Stimulated activated CD8-positive, alpha-beta memory T cell treated with anti-CD3 and anti-CD28 coated beads, Interleukin-12 subunit alpha, Interleukin-12 subunit beta, amount 100 ng/mL, for 1 hour (primary cell): ENCODE measurements at places on chromosomes 5 and 9.

- no peak for DNase-seq
Observed at GRCh38 chr5:4405614-4406219, 734.4 kb upstream of the ADAMTS16 start.

DNA sequence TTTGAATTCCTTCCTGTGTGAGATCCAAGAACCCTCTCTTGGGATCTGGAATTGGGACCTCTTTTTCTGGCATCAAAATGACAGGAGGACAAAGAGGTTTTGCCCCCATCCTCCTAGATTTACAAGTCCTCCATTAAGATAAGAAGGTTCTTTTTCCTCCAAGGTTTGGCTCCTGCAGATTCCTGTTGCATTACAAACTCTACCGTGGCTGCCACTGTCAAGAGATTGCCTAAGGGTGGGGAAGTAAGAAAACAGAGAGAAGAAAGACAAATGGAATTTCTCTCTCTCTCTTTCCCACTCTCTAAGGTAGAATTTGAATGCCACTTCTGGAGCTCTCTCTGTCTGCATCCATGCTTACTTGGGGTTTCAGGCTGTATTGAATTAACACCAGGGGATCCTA lies 12.0 kb upstream of the SVEP1 start:
- no peak for DNase-seq

- no peak for DNase-seq
Observed at GRCh38 chr5:139649082-139649991, 1.2 kb downstream of the CXXC5 start.

- DNase-seq: no peak
Observed at GRCh38 chr9:98085058-98085457, 28.5 kb downstream of the NANS start.

- DNase-seq: no peak
Observed at GRCh38 chr9:36463467-36463866, 63.4 kb upstream of the RNF38 start.

DNA sequence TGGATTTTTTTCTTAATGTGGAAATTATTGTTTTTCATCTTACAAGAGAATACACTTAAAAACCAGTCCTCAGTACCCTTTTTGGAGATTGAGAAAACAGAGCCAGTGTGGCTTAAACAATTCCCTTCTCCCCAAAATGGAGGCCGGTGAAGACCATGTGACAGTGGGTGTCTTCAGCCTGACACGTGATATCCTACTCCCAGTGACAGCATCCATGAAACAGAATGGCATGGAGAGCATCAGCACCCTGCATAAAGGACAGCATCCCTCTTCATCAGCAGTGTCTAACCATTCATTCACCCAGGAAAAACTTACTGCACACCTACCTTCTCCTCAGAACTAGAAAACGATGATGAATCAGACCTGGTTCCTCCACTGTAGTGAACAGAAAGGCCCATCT lies 103.4 kb upstream of the RAI14 start:
- DNase-seq: no peak

GRCh38 chr5:19322716-19323485 lies 665.1 kb downstream of the CDH18 start:
- DNase-seq: no peak

DNA sequence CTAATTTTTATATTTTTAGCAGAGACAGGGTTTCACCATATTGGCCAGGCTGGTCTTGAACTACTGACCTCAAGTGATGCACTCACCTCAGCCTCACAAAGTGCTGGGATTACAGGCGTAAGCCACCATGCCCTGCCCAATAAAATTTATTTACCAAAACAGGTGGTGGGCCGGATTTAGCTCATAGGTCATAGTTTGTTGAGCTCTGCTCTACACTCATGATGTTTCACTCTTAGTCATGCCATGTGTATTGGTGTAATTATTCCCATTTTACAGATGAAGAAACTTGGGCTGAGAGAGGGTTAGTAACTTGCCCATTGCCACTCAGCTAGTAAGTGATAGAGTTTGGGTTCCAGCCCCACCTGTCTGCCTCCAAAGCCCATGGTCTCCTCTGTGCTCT lies 93.1 kb upstream of the WWC1 start:
- DNase-seq: no peak

- DNase-seq: no peak
Observed at GRCh38 chr5:107958432-107958831, 287.7 kb upstream of the EFNA5 start.

DNA sequence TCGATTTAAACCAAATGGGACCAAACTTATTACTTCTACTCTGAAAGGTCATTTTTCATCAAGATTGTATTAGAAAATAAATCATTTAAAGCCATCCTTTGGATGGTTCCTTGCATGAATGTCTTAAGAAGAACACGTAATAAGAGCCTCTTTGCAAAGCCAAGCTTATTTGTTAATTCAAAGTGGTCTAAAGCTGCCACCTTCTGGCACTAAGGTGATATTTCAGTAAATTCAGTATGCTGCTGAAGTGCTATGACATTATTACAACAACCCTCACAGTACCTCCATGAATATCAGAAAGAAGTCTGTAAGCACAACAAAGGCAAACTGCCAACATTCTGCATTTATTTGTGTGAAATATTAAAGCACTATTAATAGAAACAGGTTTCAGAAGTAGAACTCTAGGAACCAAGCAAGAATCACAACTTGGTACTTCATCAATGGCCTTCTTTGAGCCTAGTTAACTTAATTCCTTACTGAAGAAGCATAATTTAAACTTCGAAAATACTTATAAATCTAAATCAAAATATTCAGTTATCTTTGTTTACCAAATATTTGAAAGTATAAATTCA lies 53.1 kb upstream of the TYRP1 start:
- no peak for DNase-seq

GRCh38 chr5:60958712-60959111 lies 13.7 kb downstream of the NDUFAF2 start:
- no peak for DNase-seq

DNA sequence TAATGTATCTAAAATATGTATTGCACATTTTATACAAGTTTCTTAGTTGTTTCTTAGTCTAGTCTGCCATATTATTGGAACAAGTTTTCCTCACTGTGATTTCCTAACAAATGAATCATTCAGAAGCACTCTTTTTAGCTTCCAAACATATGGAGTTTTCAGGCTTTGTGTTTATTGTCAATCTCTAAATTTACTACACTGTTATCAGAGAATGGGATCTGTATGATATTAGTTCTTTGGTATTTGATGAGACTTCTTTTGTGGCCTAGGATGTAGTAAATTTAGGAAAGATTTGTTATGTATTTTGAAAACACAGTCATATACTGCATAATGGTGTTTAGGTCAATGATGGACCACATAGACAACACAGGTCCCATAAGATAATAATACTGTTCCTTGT lies 25.7 kb downstream of the SREK1IP1 start:
- DNase-seq: no peak

GRCh38 chr5:120101771-120102170 lies 362.3 kb upstream of the PRR16 start:
- no peak for DNase-seq

- DNase-seq: no peak
Observed at GRCh38 chr9:114033397-114034103, 44.5 kb downstream of the AMBP start.

DNA sequence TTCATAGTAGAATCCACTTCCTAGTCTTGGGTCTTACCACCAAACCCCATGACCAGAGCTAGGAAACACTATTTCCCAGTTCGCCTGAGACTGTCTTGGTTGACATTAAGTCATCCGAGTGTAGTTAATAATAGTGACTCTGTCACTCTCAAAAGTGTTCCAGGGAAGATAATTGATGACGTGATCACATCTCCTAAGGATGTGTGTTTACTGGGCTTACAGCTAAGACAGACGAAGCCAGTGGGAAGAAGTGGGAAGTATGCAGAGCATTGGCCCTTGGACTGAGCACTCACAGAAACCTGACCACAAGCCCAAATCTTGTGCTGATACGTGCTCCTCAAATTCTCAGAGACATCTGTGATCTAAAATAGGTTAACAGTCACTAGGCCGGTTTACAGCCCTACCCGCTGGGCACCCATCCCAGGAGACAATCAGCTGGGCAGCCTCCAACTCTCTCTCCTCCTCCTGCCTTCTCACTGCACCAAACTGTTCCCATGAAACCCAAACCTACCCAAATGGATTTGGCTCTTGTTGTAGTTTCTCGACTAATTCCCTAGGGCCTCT lies 316.6 kb downstream of the TLE1 start:
- DNase-seq: no peak

DNA sequence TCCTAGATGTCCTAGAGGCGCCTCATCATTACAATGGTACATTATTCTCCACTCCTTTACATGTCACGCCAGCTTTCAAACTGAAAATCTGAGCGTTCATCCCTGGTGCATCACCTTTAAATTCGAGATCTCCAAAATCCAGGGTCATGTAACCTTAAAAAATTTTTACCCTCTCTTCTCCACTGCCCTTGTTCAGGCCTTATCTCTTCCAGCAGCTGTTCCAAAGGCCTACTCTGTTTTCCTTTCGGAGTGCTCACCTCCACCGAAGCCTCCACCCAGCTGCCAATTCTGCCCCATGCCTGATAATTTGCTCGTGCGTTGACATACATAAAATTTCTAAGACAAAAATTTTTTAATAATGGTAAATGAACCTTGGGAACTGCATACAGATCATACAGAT lies 950 bp upstream of the MSH3 start:
- DNase-seq: no peak

DNA sequence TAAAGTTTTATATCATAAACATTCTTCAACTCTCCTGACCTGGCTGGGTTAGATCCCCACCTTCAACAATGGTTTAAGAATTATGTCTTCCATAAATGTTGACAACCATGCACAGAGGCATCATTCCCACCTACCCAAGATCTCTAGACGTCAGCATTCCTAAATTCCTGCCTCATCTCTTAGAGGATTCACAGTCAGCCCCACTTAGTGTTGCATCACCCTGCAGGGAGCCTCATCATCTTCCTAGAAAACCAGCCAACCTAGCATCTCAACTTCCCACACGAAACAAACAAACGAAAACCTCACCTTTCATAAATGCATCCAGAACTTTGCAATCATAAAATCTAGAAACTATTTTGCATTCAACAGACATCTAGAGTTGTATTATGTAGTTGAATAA lies 816.1 kb upstream of the C9orf72 start:
- no peak for DNase-seq

- DNase-seq: peak; percentile 53
Observed at GRCh38 chr9:92138157-92138959, 23.1 kb upstream of the SPTLC1 start.

DNA sequence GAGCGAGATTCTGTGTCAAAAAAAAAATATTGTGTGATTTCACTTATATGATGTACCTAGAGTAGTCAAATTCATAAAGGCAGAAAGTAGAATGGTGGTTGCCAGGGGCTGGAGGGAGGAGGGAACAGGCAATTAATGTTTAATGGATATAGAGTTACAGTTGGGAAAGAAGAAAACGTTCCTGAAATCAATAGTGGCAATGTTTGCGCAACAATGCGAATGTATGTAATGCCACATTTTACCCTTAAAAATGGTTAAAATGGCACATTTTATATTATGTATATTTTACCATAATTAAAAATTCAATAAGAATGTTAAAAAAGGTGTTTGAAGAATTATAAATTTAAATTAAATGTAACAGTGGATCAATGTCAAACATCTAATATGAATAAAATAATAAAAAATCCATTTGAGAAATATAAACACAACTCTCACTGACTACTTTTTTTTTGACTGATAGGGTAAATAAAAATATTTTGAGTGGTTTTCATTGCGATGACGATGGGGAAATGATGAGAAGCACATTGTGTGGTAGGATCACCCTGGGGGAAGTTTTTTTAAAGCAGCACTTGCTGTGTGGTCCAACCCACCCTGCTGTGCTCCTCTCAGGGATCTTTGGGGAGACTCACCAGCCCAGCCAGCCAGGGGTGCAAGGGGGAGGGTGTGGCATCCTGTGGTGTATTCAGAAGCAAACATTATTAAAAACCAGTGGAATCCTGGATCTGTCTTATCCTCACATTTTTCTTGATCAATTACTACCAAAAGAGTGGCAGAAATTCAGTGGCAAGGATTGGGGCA lies 4.3 kb downstream of the FYB1 start:
- DNase-seq: no peak

GRCh38 chr9:134591082-134591571 lies 50.5 kb upstream of the COL5A1 start:
- DNase-seq: no peak

- DNase-seq: no peak
Observed at GRCh38 chr5:139276426-139276825, 17.1 kb upstream of the MATR3 start.

DNA sequence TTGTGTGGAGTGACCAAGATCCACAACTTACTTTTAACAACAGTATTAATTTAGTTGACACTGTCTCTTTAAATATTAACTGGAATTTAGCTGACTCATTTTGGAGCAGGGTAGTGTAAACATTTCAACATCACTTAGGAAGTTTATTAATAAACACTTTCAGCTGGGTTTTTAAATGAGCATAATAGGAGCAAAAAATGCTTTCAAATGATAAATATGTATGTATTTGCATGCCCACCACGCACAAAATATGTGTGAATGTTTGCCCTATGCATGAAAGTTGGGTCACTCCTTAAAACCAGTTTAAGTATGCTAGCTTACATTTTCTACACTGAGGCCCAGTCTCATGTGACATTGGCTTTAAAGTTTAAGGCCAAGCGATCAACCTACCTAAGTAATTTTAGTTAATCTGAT lies 2.9 kb downstream of the ZFAND5 start:
- DNase-seq: no peak

- DNase-seq: peak; percentile 62
Observed at GRCh38 chr5:75049456-75050351, 2.7 kb downstream of the GCNT4 start.

DNA sequence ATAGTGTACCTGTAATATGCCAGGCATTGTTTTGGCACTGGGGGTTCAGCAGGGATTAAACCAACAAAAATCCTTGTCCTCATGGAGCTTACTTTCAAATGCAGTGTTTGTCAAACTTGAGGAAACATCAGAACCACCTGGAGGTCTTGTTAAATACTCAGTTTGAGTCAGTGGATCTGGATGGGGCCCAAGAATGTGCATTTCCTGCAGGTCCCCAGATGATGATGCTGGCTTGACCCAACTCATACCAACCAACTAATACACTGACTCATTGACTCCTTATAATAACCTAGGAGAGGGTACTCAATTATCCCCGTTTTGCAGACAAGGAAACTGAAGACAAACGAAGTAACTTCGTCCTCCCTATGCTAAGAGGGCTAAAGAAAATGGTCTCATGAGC lies 11.3 kb downstream of the WWC1 start:
- DNase-seq: no peak
